ENCODE measurements at places on chromosomes 12 and 14.
A peak's percentile ranks its signal among the peaks of the same experiment; 100 is the strongest.

DNA sequence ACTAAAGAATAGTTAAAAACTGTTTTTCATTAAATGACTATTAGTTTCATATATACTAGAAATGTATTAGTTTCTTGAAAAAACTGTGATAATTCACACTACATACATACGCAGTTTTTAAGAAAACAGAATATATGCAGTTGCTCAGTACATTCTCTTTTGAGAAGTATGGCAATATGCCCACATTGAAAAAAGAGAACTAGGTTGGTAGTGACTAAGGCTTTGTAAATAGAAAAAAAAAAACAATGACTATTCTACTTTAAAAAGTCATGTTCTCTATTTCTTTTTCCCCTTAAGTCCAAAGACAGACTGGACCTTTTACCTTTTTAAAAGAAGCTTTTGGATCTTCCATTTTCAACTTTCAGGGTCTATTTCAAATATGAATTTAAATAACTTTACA is 25.0 kb downstream of the SNX6 start:
- DNase-seq, result no peak

- no peak for DNase-seq
These were observed 8.7 kb upstream of the FGD4 start for GRCh38 chr12:32390572-32391219.

DNA sequence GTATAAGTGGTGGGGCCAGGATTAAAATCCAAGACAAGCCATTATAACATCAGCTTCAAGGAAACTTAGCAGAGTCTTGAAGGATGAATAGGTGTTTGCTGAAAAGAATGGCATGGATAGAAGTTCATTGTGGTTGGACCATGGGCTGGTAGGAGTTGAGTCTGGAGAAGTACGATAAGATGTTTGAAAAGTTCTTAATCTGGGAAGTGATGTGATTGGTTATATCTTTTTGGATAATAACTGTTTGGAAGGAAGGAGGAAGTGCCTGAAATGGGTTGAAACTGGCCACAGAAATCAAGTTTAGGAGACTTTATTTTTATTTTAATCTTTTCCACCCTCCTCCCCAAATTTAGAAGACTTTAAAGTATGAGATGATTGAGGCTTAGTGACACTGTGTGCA is 4.9 kb downstream of the DENR start:
- DNase-seq, result no peak

DNA sequence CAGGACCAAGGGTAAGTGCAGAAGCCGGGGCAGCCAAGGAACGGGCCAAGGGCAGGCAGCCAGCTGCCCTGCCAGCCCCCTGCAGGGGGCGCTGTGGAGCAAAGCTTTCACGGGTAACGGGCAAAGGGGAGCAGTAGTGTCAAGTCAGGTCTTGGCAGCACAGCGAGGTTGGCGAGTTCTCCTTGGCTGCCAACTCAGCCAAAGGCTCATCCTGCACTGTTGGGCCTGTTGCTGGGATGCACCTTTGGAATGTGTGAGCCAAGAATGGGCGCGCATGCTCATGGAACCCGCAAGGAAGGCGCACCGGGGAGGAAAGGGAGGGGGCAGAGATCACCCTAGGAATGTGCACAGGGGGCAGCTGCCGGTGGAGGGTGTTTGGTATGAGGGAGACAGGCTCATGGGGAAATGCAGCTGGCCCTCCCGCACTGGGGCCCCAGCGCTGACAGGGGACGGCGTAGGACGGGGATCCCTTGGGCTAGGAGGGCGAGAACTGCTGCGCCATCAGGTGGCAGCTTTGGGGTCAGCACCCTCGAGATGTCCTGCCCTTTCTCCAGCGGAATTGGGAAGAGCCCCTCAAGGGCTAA is 138.0 kb downstream of the ASCL4 start:
- peak; percentile 64 for DNase-seq

GRCh38 chr14:64998455-64998931 is 11.8 kb downstream of the FNTB start:
- DNase-seq, result no peak

- DNase-seq, result peak; percentile 14
These were observed 212.5 kb downstream of the CHST11 start for GRCh38 chr12:104669089-104669721.

All from cerebellar cortex (tissue), 1 donor.